Transverse colon (tissue), 4 donors: ENCODE measurements at places on chromosomes 12 and 14. TPM values are rescaled to one million over a fixed set of nuclear protein-coding genes. Genes with fewer than 3 reads are reported as not detected.
A peak's percentile ranks its signal among the peaks of the same experiment; 100 is the strongest.

DNA sequence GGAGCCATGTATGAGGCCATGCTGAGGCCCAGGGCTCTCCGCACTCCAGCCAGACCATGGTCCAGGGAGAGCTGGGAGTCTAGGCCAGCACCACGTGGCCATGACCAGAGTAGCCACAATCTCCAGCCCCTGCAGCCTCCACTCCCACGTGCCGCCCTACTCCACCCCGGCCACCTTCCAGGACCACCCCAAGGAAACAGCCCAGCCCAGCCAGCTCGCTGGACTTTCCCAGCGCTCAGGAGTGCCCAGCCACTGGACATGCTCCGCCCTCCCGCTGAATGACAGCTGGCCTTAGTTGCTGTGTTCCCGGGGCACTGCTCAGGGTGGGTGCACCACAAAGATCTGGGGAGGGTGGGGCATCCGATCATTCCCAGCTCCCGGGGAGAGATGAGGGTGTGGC, 2.1 kb upstream of the C14orf180 start:
- peak; percentile 65 for DNase-seq

GRCh38 chr14:24576182-24576581, at the start of gene CTSG:
Gene CTSG, minus strand, starts transcription at chr14:24576250. Its CDS starts 27 bp downstream, at chr14:24576223.
- no peak for DNase-seq

CHFR gene
- total RNA-seq = 132 TPM

DNA sequence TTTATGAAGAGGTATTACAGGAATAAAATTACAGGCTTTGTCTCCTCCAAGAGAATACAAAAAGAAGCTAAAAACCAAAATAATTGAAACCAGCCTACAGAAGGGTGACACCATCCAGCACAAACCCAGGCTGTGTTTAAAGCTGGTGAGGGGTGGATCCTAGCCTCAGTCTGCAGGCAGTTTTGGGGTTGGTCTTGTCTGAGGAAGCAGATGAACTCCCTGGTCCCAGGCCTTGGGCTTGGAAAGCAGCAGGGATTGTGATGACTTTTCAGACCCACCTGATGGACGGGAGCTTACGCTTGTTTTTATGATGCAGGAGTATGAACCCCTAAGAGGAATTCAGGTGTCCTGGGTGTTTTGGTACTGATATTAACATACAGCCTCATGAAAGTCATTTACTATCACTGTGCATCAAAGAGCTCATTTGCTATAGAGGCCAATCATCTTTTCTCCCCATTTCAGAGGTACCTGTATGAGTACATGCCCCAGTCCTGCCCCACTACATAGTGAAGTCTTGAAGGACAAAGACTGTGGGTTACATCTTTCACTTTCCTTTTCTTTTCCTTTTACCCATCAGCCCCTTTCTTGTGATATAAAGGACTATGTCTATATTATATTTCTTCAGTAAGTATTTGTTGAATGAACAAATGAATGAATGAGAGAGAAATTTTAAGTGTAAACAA, 18.1 kb downstream of the PRICKLE1 start:
- DNase-seq = no peak

DNA sequence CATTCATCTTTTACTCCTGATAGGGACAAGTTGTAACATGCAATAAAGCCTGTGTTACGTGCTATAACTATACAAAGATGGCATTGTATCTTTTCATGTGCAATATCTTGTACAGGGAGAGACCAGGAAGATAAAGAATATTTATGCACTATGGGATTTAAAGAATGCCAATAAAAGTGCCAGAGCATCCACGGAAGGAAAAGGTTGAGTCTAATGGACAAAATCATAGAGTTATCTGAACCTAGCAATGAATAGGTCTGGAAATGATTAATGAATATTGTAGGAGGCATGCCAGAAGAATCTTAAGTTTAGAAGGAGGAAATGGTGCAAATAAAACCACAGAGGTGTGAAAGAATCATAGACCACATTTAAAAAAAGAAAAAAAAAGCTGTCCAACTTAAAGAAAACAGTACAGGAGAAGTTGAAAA, 263.9 kb downstream of the KCNC2 start:
- no peak for DNase-seq

TEX52 gene
- not detected for total RNA-seq
